Cardiac fibroblast (primary cell): ENCODE measurements at places on chromosomes 11 and 22.

DNA sequence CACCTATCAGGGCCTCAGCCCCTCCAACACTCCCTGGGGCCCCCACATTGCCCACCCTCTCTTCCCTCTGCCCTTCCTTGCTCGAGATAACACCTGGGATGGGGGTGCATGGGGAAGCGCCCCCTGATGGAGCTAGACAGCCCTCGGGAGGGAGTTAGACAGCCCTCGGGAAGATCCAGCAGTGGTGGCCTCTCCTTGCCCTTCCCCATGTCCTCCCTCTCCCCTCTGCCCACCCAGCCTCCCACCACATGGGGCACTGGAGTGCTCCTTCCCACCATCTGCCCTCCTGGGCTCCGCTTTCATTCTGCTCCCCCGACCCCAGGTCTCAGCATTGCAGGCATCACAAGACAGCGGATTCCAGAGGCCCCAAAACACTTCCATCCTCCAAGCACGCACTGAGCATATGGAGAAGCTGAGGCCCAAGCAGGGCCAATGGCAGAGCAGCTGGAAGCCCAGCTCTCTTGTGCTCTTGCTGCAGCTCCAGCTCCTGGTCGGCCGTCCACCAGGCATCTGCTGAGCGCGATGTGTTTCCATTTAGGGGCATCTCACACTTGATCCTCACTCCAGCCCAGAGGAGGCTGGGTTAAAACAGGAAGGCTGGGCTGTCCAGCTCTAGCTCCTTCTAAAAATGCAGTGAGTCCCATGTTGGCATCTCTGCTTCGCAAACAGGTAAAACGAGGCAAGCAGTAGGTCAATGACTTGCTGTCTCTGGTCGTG is 65.6 kb downstream of the IGLL1 start:
- DNase-seq = no peak

- DNase-seq = no peak
Measured at GRCh38 chr11:125056931-125057692, 6.0 kb upstream of the SLC37A2 start.

GRCh38 chr11:132112846-132113245 is 742.4 kb downstream of the NTM start:
- DNase-seq = no peak

GRCh38 chr11:57214098-57214417 is 23.0 kb downstream of the APLNR start:
- peak; percentile 20 for DNase-seq

GRCh38 chr11:102367364-102367763 is 20.4 kb downstream of the BIRC2 start:
- DNase-seq = peak; percentile 36

DNA sequence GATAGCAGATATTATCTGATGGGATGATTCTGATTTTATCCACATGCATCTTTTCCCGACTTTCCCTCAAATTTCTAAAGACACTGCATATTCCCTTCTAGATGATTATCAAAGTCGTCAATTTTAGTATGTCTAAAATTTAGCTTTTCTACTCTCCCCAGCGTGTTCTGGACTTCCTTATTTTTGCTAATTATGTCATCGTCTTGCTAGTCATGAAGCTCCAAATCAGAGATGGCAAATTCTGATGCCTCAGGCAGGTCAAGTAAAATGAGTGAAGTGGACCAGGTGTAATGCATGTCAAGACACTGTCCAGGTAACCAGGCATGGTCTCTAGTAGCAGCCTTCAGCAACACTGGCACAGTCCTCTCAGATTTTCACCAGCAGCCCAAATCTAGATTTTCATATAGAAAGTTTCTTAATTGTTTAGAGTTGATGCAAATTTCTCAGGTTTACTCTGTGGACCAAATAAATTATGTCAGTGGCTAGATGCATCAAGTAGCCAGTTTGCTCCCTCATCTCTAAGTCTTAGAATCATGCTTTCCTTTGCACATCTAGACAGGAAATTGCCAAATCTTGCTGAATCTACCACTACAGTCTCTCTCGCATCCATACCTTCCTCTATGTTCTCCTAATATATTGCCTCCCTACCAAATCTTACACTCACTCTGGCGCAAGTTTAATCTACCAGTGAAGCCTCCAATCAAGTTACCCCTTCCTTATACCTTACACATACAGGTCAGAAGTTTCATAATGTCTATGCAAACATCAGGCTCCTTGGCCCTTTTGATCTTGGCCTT is 10.6 kb downstream of the HSD17B12 start:
- DNase-seq = no peak

DNA sequence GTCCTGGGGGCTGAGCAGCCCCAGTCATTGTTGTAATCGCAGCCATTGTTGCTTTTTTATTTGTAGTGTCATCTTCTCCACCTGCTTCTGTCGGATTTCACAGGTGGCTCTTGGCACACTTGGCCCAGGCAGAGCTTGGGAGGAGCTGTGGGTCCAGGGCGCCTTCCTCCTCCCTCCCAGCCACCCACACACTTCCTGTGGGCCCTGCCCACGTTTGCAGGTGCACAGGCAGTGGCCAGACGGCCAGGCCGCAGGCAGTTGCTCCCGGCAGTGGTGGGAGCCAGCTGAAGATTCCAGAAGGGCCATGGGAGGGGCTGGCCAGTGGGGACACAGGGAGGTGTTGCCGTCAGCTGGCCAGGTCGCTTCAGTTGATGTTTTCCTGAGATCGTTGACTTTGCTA is 1191.9 kb downstream of the BRD1 start:
- no peak for DNase-seq

DNA sequence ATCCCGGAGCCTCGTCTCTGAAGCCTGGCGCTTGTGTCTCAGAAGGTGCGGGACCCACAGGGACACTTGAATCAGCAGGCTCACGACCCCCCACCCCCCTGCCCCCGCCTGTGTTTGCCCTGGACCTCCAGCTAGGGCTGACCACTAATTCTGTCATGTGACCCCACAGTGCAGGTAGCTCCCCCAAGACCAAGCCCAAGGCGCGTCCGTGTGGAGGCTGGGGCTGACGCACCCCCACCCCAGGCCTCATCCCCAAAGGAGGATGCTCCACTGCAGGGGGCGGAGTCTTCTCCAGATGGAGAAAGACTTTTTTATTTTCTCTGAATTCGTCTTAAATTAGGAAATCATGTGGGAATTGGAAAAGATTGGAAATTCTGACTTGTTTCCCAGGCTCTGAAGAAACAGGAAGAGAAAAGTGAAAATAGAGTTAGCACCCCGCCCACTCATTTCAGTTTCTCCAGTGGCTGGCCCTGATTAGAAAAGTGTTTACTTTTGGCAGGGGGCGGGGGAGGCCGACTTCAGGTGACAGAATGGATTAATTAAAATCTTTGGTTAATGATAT is 1.0 kb upstream of the RELA start:
- peak; percentile 59 for DNase-seq

DNA sequence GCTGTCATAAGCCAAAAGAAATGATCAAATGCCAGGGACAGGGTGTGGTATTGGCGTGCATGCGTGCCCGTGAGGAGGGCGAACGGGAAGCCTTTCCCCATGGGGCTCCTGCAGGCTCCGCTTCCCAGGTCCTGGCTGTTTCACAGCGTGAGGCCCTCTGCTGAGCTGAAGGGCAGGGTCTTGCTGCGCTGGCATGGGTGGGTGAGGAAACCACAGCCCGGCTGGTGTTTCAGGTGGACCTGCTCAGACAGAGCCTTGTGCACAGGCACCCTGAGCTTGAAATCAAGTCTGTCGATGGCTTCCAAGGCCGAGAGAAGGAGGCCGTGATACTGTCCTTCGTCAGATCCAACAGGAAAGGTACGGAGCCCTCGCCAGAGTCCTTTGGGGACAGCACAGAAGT is 31.4 kb downstream of the IGHMBP2 start:
- no peak for DNase-seq

DNA sequence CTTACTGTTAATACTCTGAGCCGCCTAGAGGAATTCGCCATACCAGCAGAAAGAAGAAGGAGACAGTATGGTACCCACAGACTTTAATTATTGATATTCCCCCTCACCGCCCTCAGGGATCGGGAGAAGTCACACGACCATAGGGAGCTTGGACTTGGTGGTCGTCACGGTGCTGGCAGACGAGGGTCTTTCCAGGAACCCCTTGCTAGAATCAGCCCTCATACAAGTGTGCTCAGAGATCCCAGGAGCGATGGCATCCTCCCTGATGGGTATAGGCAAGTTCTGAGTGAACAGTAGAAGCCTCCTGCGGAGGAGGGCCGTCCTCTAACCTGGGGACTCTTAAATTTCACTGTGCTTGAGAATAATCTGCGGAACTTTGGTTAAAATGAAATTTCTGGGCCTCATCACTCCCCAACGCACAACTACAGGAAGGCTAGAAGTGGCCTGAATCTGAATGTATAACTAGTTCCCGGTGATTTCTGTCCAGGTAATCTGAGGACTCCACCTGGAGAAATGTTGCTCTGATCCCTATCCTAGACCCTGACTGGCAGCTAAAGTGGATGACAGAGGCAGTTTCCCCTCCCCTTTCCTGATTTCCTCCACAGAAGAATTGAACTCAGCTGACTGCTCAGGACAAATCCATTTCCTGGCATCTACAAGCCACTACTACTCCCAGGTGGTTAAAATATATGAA is 4.5 kb downstream of the VSIG2 start:
- no peak for DNase-seq

DNA sequence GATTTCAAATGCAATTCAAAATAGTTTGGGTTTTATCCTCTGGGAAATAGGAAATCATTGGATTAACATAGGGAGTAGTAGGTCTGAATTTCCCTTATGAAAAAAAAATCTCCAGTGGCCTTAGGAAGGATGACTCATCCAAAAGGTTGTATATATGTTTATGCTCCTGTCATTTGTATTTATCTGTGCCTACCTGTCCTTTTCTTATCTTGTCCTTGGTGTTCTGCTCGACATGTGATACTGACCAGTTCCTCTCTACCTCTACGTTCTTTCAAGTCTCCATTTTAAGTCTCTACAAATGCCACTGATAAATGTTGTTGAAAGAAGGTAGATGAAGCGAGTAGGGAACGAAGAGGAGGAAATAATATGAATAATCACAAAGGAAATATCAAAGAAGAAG is 3.0 kb upstream of the SOX6 start:
- no peak for DNase-seq

DNA sequence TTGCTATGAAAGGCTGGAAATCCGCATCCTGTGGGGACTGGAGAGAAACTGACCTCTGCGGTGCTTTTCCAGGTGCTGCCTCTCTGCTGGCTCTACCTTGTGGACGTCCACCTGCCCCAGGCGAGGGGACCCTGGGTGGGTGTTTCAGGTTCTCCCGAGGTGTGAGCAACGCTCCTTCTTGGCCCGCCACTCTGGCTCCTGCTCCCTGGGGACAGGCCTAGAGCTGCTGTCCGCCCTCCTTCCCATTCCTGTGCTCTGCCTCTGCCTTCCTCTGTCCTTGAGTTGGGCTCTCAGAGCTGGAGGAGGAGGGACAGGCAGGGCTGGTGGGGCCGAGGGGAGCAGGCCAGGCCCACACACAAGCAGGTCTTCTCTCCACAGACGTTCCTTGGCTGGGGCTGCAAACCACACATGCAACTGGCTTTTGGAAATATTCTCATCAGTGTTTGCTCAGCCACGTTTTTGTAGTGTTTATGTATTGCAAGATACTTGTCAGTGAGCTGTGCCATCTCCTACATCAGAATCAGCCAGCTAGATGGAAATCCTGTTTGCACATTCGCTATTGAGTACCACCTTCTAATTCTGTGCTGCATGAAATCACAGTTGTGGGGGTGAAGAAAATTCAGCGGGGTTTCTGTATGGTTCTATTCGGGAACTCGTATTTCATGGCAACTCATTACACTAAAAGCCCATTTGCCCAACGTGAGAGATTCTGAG is 1115.0 kb downstream of the BRD1 start:
- no peak for DNase-seq

- DNase-seq = no peak
Measured at GRCh38 chr11:107140983-107141382, 122.7 kb upstream of the GUCY1A2 start.

GRCh38 chr22:38967451-38968450 is 10.3 kb downstream of the APOBEC3A start:
- no peak for DNase-seq

DNA sequence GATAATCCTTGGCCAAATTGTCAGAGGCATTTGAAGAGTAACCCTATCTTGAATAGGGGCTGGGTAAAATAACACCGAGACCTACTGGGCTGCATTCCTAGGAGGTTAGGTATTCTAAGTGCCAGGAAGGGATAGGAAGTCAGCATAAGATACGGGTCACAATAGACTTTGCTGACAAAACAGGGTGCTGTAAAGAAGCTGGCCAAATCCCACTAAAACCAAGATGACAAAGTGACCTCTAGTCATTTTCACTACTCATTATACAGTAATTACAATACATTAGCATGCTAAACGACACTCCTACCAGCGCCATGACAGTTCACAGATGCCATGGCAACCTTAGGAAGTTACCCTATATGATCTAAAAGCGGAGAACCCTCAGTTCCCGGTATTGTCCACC is 964 bp upstream of the REXO2 start:
- no peak for DNase-seq

GRCh38 chr11:131893988-131894387 is 523.6 kb downstream of the NTM start:
- DNase-seq = no peak

GRCh38 chr22:28544431-28544868 is 135.2 kb downstream of the TTC28 start:
- peak; percentile 3 for DNase-seq

DNA sequence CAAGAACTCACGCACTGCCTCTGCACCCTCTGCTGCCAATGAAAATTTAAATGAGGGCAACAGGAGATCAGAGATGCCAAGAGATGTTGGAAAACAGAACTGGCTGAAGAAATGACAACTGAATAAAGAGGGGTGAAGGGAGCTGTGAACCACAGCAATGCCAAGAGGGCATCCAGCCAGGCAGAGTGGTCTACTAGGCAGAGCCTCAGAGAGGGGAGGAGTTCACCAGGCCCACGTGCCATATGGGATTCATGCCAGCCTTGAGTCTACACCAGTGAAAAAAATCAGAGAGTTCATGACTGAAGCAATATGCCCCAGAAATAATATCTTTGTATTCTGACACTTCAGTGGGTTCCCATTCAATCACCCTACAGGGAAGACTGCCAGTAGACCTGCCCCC is 4.4 kb downstream of the APOL2 start:
- DNase-seq = peak; percentile 26

DNA sequence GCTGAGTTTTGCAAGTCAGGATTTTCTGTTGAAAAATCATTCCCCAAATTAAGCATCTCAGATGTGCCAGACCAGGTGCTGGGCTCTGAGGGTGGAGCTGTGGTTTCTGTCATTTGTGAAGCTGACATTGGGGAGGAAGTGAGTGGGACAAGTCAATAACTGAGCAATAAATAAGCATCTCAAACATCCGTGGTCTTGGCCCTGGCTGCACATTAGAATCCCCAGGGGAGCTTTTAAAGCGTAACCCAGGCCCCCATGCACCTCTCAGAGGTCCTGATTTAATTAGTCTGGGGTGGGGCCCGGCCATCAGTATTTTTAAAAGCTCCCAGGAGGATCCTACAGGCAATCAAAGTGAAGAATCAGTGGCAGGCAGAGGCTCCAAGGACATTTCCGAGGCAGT is 420.0 kb downstream of the MN1 start:
- DNase-seq = no peak
